Head of caudate nucleus (tissue), 42 donors: ENCODE measurements at places on chromosomes 7 and 10.

GRCh38 chr10:127145173-127145572 is 51.2 kb downstream of the INSYN2A start:
- no peak for DNase-seq

DNA sequence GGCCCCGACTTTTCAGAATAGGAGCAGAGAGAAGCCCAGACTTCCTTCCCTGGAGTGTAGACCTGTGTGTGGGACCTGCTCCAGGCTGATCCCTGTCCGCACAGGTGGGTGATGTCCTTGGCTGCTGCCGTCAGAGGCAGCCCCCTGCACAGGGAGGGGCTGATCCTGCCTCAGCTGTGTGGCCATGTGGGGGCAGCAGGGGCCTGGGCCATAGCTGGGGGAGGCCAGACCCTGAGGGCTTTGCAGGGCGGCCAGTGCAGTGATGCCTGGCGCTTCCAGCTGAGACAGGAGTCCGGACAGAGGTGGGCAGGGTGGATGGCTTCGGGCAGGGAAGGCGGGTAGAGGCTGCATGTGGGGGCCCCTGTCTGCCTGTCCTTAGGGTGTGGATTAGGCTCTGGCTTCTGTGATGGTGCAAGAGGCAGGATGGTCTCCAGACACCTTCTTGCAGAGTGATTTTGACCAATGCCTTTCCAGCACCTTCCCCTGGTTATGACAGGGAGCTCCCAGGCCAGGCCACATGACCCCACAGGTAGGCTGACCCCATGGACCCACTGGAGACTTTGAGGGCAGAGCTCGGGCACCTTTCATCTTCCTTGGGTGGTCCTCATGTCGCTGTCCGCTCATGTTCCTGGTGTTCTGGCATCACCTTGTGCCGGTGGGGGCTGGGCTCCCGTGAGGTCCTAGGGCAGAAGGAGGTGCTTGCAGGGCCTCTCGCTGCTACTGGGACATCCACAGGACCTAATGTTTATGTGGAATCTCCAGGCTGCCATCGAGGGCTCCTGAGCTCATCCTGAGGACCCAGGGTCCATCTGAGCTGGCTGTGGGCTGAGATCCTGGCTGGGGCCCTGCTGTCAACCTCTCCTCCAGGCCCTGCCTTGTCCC is 141.5 kb downstream of the ADCY1 start:
- no peak for DNase-seq

- no peak for DNase-seq
Measured at GRCh38 chr10:14172336-14172950, 158.3 kb downstream of the FRMD4A start.

- no peak for DNase-seq
Measured at GRCh38 chr7:139767561-139767982, 10.2 kb downstream of the HIPK2 start.

GRCh38 chr7:155191901-155192478 is 105.7 kb upstream of the INSIG1 start:
- DNase-seq, result no peak

GRCh38 chr10:116278846-116279245 is 5.8 kb upstream of the GFRA1 start:
- no peak for DNase-seq

DNA sequence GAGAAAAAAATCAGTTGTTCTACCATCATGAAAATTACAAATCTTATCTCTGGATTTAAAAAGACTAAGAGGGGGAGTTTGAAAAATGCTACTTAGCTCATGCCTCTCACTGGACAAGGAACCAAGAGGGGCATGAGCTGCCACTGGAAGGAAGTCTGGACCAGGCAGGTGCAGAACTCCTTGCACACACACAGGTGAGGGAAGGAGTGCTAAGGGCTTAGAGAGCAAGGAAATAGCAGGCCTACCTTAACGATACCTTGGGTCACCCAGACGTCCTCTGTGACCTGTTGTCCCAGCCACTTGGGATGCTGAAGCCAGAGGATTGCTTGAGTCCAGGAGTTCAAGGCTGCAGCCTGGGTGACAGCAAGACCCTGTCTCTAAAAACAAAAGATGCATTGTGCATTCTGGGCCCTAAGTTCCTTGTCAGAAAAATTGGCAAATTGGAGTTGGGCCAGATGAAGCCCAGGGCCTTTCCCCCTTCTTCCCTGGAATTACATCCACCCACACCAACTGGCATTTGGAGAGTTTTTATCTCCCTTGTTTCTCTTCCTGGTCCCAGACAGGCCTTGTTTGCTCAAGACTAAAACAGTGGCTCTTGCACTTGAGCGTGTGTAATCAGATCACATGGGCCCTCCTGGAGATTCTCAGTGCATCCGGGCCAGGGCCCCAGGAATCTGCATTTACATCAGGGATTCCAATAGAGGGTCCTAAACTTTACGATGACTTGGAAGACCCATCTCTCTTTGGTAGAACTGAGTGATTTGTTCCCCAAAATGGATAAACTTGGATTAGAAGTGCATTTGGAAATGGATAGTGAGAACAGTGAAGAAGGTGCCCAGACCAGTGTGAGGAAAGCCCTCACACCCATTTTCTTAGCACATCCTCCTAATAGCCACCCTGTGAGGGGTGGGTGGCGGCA is 3.0 kb downstream of the DDIT4 start:
- no peak for DNase-seq

DNA sequence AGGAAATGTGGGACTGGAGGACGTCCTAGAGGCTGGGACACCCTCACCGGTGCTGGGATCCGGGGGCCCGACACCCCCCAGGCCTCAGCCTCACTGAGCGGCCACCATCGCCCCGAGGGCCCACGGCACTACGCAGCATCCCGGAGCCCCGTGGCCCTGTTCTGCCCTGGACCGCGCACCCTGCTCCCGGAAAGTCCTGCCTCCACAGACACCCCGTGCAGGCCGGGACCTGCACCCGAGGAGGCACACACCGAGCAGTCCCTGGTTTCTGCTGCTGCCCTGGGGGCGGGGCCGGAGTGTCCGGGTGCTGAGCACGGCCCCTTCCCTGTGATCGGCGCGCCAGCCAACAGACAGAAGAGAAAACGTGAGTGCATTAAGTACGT is 18.1 kb upstream of the KNDC1 start:
- DNase-seq, result no peak

GRCh38 chr7:58316-58715 is 134.1 kb upstream of the FAM20C start:
- DNase-seq, result no peak

DNA sequence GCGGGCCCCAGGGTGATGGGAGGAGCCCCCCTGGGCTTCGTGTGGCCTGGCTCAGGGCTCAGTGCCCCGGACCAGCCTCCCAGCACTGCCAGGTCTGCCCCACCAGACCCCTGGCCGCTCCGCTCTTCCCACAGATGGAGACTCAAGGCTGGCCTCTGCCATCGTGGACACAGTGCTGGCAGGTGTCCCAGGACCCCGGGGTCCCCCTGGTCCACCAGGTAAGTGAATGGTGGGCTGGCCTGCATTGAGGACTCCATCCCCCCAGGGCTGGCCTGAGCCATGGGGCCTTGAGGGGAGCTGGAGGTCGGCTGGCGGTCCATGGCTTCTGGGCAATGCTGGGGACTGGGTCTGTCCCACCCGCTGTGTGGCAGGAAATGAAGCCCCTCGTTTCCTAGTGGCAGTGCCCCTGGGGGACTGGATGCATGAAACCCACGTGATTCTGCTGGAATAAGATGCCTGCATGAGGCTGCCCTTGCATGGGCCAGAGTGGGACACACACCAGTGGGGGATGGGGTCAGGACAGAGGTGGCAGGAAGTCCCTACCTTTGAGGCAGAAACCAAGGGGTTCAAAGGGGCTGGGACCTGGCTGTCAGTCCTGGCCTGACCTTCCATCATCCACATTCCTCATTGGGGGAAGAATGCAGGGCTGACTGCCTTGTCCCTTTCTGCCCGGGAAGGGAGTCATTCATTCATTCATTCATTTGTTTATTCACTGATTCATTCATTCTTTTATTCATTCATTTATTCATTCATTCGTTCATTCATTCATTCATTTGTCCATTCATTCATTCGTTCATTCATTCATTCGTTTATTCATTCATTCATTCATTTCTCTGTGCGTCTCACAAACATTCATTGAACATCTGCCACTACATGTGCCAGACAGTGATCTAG is 81.8 kb downstream of the MYL10 start:
- no peak for DNase-seq
